Epithelial cell of prostate (primary cell): ENCODE measurements at places on chromosomes 2 and 18.

DNA sequence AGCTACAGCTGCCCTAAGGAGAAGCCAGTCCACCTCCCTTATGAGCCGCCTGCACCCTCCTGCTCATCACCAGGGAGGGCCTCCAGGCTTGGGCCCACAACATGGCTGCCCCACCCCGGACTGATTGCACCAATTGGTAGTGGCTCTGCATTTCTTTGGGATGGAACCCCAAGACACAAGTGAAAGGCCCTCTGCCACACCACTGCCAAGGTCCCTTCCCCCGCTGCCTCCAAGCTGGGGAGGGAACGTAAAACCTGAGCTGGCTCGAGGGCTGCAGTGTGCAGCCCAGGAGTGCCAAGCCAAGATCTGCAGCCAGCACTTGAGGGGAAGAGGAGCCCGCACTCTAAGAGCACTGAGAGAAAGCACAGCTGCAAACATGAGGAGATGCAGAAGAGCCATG lies 97.3 kb downstream of the EFEMP1 start:
- no peak for DNase-seq

- DNase-seq, result no peak
Measured at GRCh38 chr18:63894106-63894772, 6.7 kb downstream of the SERPINB2 start.

GRCh38 chr2:74119912-74120825 lies 27.5 kb downstream of the BOLA3 start:
- no peak for DNase-seq

DNA sequence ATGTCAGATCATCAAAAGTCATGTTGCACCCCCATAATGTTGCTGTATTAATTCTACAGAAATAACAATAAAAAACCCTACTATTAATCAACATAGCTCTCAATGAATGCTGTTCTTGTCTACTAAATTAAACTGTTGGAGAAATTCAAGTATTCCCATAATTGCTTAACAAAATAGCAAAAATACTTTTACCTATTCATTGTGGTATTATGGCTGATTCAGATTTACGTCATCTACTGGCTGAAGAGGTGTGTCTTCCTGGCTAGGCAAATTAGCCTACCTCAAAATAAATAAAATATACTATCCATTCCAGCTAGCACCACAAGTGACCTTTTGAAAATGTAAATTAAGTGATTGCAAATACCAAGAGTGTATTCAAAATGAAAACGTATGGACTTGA lies 249.4 kb downstream of the MEIS1 start:
- DNase-seq, result no peak

DNA sequence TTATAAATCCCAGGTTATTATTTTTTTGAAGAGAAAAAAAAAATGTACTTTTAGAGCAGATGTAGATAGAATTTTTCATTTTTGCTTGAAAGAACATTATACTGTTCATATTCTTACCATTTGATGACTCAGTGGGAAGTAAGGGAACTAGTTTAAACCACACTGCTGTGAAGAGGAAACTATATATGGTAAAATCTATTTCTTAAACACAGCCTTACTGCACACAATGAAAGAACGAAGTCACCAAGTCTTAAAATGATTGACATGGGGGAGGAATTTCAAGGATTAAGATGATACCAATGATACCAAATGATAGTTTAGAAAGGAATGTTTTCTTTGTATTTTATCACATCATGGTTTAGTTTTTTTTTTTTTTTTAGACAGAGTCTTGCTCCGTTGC lies 5.0 kb downstream of the ACTR2 start:
- no peak for DNase-seq

DNA sequence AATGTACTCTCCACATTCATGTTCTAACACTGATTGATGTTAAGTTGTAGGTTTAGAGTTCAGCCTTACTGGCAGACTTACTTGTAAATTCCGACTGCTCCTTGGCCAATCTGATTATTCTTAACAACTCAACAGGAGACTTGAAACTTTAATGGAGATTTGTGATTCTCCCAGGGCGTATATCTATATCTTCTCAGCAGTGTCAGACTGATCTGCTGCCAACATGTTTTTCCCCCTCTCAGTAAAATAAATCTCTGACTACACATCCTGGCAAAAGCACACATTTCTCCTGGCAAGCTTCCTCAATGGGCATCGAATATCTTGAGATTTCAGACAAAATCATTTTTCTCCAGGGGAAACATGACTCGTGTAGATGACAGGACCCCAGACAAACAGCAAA lies 1041.2 kb downstream of the DPP10 start:
- no peak for DNase-seq
